ENCODE measurements at places on chromosomes 1 and 21.
A peak's percentile ranks its signal among the peaks of the same experiment; 100 is the strongest.

DNA sequence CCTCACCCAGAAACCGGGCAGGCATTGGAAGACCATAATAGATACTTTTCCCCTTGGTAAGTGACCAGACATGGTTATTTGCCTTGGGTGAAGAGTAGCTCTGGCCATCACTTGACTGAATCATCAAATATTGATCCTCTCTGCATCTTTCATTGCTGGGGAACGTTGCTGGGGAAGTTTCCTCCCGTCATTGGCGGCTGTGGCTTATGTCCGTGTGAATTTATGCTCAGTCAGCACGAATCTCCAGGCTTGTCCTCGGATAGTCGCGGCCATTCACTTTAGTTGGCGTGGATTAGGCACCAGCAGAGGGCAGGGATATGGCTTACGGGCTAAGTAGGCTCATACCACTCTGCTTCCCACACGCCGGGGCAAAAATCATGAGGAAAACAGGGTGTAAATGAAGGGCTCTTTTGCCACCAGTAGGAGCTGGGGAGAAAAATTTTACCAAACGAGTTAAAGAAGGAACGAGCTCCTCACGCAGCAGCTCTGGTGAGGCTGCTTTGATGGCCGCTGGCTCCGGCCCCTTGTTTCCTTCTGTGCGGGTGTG is 473.4 kb downstream of the CAMTA1 start:
- no peak for DNase-seq

- no peak for DNase-seq
These were observed 55.5 kb downstream of the TRIM11 start for GRCh38 chr1:228350831-228351781.

- DNase-seq, result peak; percentile 49
These were observed 28.4 kb downstream of the ACP6 start for GRCh38 chr1:147641695-147642592.

- DNase-seq, result no peak
These were observed 2.2 kb downstream of the TTC3 start for GRCh38 chr21:37075214-37075770.

- no peak for DNase-seq
These were observed 29.4 kb downstream of the VAV3 start for GRCh38 chr1:107935396-107936064.

DNA sequence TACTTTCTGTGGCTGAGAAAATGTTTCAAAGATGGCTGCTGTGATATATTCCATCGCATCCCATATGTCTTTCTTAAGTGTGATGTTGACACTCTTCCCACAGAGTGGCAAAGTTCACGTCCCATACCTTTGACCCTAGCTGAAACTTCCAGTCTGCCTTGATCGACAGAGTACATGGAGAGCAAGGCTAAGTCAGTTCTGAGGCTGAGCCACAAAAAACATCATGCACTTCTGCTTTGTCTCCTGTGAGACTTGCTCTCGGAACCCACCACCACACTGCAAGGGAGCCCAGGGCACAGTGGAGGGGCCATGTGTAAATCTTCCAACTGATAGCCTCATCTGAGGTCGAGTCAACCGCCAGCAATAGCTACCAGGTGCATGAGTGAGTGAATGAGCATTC is 431.9 kb upstream of the RUNX1 start:
- DNase-seq, result no peak

- DNase-seq, result no peak
These were observed 54.7 kb downstream of the NTPCR start for GRCh38 chr1:233005156-233005555.

GRCh38 chr1:33381977-33382376 is 48.9 kb downstream of the PHC2 start:
- no peak for DNase-seq

GRCh38 chr21:44987886-44988606 is 48.2 kb downstream of the SLX9 start:
- DNase-seq, result no peak

GRCh38 chr1:167562702-167563101 is 9.1 kb upstream of the CREG1 start:
- no peak for DNase-seq

GRCh38 chr1:207306603-207307002 is 14.9 kb upstream of the CD55 start:
- DNase-seq, result no peak

GRCh38 chr1:11492235-11492634 is 13.3 kb downstream of the DISP3 start:
- DNase-seq, result no peak
